Activated CD4-positive, alpha-beta T cell treated with anti-CD3 and anti-CD28 coated beads, Interleukin-2, amount 10 ng/mL, durations not matched to agents 7 days and 5 days (primary cell): ENCODE measurements at places on chromosomes 11 and 22. TPM values are rescaled to one million over a fixed set of nuclear protein-coding genes. Genes with fewer than 3 reads are reported as not detected.

GRCh38 chr22:25959818-25960774, 209.2 kb upstream of the SEZ6L start:
- no peak overlapping the region for H3K27ac ChIP-seq
- DNase-seq: no peak
- H3K36me3 ChIP-seq: no peaks in the 10 kb centered on the region
- peaks cover 3% of the 10 kb centered on the region for H3K27me3 ChIP-seq

DNA sequence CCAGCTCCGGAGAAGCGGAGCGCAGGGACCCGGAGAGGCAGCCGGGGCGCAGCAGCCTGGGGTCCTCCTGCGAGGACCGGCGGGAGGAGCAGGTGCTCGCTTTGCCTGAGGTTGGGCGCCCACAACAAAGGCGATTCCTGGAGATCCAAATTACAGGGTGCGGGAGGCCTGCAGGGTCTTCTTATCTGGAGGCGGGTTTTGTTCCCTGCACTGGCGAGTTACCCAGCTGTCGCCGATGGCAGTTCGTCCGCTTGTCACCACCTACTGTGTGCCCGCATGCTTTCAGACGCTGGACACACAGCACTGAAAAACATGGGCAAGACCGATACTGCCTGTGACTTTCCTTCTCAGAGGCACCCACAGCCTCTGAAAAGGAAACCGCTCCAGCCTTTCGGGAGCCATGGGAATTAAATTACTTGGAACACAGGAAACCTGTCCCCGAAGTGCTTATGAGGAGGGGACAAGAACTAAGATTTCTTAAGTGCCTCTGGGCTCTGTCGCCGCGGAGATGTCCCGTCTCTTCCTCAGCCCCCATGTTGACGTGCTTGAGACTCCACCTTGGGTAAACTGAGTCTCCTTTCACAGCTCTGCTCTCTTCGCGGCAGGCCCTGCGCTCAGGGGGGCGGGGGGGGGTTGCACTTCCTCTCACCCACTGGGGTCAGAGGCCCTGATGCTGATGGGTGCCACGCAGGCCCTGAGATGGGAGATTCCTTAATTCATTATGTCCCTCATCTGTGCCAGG, 1.3 kb upstream of the ZFTA start:
- DNase-seq: no peak
- H3K36me3 ChIP-seq: no peaks in the 10 kb centered on the region
- peak overlapping the region; percentile 58 for H3K4me3 ChIP-seq
- peaks cover 30% of the 10 kb centered on the region for H3K27me3 ChIP-seq
- H3K27ac ChIP-seq: no peak overlapping the region

- H3K4me3 ChIP-seq: no peak overlapping the region
- no peak for DNase-seq
- H3K4me1 ChIP-seq: peaks cover 39% of the 10 kb centered on the region
Observed at GRCh38 chr22:37662039-37662438, 3.5 kb downstream of the PDXP start.

GRCh38 chr11:33478111-33478573, 221.0 kb downstream of the HIPK3 start:
- no peak overlapping the region for H3K27ac ChIP-seq
- H3K4me1 ChIP-seq: no peaks in the 10 kb centered on the region
- DNase-seq: no peak
- H3K36me3 ChIP-seq: no peaks in the 10 kb centered on the region

GRCh38 chr11:409008-409599, 5.7 kb downstream of the SIGIRR start:
- no peaks in the 10 kb centered on the region for H3K27me3 ChIP-seq
- no peak overlapping the region for H3K4me3 ChIP-seq
- H3K27ac ChIP-seq: no peak overlapping the region
- DNase-seq: no peak
- peaks cover 2% of the 10 kb centered on the region for H3K36me3 ChIP-seq

- no peaks in the 10 kb centered on the region for H3K36me3 ChIP-seq
- no peak overlapping the region for H3K4me3 ChIP-seq
- no peak overlapping the region for H3K27ac ChIP-seq
- no peak for DNase-seq
- no peaks in the 10 kb centered on the region for H3K27me3 ChIP-seq
- H3K4me1 ChIP-seq: no peaks in the 10 kb centered on the region
Observed at GRCh38 chr11:29679996-29680395, 336.8 kb downstream of the KCNA4 start.

DNA sequence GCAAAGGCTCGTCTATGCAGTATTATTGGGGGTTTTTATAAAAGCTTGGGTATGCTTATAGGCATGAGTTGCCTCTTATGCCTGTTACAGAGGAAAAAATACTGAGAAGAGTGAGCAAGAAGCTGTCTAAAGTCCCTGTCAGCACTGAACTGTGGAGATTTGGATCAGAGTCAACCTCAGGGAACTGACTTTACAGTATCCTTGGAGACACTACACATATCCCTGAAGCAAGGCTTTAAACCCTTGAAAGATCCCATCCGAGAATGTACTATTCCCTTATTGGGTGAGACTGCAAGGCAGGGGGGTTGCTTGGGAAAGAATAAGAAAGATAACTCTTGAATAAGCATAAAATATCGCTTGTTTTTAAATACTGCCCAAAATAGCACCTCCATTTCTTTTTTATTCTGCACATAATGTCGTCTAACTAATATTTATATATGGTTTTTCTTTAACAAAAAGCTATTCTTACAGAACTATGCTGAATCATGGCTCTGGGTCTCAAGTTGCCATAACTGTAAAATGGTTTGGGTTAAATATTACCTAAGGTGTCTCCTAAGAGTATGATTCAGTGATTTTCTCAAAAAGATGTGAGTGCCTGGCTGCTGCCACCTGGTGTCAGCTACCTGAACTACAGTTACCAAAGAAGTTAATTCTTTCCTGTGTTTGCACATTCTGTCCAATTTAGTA, 1062.8 kb downstream of the DLG2 start:
- no peaks in the 10 kb centered on the region for H3K27me3 ChIP-seq
- H3K27ac ChIP-seq: no peak overlapping the region
- no peaks in the 10 kb centered on the region for H3K4me1 ChIP-seq

GRCh38 chr11:69868006-69868810, 49.0 kb upstream of the FGF3 start:
- peaks cover 4% of the 10 kb centered on the region for H3K27me3 ChIP-seq
- DNase-seq: no peak
- H3K27ac ChIP-seq: no peak overlapping the region
- no peaks in the 10 kb centered on the region for H3K36me3 ChIP-seq
- no peaks in the 10 kb centered on the region for H3K4me1 ChIP-seq
- no peak overlapping the region for H3K4me3 ChIP-seq

GRCh38 chr11:31649129-31649966, 139.8 kb downstream of the ELP4 start:
- peaks cover 3% of the 10 kb centered on the region for H3K36me3 ChIP-seq
- no peak overlapping the region for H3K27ac ChIP-seq
- H3K4me1 ChIP-seq: no peaks in the 10 kb centered on the region
- no peaks in the 10 kb centered on the region for H3K27me3 ChIP-seq
- H3K4me3 ChIP-seq: no peak overlapping the region

Gene POU2F3
- total RNA-seq: not detected

Gene NLRP14
- not detected for total RNA-seq

Gene TEF
- 3.4 TPM for total RNA-seq
